ENCODE measurements at places on chromosomes 7 and 10.
A peak's percentile ranks its signal among the peaks of the same experiment; 100 is the strongest.

- DNase-seq, result no peak
These were observed 427.4 kb downstream of the SORCS3 start for GRCh38 chr10:105068497-105068896.

DNA sequence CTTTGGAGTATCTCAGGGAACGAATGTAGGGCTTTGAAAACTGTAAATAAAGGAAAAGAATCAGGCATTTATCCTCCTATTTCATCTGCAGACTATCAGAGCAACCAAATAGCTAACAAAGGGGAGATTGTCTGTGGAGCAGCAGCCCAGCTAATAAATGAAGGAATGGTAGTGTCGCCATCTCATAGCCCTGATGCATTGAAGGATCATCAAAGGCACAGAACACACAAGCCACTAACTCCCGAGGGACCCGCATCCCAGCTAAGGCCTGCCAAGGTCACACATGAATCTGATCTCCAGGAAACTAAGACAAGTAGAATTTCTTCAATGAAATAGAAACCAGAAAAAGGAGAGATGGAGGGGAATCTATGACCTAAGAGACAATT, 38.2 kb downstream of the CALML5 start:
- DNase-seq, result no peak

DNA sequence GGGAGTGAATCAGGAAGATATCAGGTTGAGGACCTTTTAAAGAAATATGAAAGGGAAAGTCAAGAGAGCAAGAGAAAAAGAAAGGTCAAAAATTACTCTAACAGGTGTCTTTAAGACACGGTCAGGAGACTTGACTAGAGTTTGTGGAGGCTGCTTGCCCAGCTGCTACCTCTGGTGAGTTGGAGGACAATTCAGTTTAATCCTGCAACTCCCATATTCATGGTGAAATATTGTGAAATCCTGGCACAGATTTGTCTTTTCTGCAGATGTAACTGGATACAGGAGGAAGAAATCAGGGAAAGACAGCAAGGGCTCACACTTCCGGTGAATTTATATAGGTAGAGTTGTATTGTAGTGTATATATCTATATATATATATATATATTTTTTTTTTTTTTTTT, 93.5 kb downstream of the AKAP9 start:
- no peak for DNase-seq

GRCh38 chr10:69377933-69378332, 38.8 kb downstream of the TACR2 start:
- no peak for DNase-seq

DNA sequence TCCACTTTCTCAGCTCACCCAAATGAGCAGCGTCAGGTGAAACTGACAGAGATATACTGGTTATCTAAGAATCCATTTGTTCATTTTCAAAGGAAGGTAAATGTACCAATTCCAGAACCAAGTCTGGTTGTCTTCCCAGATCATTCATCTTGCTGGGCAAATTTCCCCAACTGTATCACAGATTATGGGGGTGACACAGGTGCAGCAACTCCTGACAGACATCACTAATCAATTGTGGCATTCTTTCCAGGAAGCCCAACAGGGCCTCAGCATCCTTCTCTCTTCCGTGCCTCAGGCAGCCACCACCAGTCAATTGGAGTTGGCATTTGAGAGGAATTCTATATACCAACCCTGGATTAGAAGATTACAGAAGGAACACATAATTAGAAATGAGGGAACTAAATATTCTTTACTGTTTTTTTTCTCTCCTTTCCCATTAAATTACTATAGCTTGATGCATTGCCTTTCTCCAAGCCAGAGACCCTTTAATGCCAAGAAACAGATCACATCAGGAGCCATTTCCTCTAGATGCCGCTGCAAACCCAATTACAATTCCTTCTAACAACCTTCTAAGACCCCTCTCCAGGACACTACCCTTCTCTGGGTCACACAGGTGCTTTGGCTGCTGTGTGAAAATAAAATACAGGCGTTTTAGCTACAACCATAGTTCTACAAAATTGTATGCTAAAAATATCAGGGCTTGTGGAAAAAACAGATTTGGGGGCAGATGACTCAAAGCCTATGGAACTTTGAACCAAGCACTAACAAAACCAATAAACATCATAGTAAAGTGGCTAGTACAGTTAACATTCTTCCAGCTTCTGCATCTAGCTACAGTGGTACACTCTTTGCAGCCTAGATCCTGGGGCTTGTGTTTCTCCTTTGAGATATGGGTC, 291.6 kb downstream of the RNLS start:
- DNase-seq, result no peak

- no peak for DNase-seq
These were observed 16.7 kb downstream of the PPP1R3C start for GRCh38 chr10:91616137-91616536.

GRCh38 chr10:88185830-88186229, 322.4 kb downstream of the PTEN start:
- DNase-seq, result no peak

GRCh38 chr10:126239844-126240243, 148.4 kb downstream of the ADAM12 start:
- no peak for DNase-seq

GRCh38 chr10:76036111-76036940, 604.9 kb downstream of the LRMDA start:
- peak; percentile 27 for DNase-seq

DNA sequence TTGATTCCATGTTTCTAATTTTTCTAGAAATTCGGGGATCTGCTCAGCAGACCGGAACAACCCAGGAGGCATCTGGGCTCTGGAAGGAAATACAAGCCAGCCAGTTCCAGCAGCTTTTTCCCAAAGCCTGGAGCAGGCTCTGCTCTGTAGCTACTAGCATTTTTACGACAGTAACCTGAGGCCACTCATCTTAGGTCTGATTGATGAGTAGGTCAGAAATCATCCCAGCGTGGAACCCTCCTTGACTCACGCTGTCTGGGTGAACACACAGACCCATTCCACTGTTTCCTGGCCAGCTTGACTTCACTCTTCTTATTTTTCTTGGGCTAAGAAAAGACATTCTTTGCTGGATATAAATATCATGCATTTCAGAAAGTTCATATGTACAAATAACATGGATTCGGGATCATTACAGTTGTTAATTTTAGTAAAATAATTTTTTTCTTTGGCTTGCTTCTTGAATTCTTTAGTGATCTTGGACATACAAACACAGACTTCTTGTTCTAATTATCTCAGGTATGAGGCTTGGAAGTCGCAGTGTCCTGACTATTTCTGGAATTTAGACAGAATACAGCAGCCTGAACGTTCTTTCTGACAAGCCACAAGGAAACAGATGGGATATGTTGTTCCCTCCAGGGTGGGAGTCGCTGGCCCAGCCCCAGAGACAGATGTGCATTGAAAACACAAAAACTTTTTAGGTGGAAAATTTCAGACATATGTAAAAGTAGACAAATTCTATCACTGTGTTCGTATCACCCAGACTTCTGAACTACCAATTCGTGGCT, 54.6 kb upstream of the PITRM1 start:
- DNase-seq, result no peak

DNA sequence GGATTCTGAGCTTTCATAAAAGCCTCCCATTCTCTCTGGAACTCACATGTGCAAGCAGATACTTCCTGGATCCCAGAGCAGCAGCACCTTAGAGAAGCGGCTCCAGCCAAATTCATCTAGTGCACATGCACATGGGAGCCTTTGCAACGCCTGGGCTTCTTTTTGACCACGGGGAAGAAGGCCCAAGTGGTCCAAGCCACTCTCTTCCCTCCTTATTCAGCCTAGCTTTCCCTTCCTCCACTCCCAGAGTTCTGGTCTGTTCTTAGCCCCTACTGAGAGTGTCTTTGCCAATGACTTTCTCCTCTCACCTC, 118.7 kb downstream of the ZNF365 start:
- no peak for DNase-seq

DNA sequence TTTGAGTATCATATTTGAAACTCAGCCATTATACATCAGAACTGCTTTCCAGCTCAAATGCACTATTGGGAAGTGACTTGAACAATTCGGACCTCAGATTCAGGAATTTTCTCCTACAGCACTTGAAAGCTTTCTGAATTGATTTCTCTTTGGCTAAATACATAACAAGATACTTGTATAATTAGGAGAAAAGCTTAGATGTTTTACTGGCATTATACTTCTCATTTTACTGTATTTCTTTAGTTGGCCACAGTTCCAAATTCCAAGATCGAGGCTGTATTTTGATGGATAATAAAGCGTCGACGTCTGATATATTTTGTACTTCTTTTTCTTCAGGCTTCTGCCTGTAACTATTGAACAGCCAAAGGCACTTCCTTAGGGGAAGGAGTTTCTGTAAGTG, 26.7 kb upstream of the LYZL2 start:
- no peak for DNase-seq

DNA sequence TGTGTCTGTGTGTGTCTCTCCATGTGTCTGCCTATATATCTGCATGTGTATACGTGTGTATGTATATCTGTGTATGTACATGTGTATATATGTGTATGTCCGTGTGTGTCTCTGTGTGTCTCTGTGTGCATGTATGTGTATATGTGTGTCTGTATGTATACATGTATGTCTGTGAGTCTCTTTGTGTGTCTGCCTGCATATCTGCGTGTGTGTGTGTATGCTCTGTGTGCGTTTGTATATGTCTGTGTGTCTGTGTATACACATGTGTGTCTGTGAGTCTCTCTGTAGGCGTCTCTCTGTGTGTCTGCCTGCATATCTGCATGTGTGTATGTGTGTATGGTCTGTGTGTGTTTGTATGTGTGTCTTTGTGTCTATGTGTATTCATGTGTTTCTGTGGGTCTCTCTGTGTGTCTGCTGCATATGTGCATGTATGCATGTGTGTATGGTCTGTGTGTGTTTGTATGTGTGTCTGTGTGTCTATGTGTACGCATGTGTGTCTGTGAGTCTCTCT, 23.7 kb upstream of the KLF6 start:
- DNase-seq, result no peak

GRCh38 chr10:77566914-77567566, 70.6 kb downstream of the KCNMA1 start:
- DNase-seq, result no peak

DNA sequence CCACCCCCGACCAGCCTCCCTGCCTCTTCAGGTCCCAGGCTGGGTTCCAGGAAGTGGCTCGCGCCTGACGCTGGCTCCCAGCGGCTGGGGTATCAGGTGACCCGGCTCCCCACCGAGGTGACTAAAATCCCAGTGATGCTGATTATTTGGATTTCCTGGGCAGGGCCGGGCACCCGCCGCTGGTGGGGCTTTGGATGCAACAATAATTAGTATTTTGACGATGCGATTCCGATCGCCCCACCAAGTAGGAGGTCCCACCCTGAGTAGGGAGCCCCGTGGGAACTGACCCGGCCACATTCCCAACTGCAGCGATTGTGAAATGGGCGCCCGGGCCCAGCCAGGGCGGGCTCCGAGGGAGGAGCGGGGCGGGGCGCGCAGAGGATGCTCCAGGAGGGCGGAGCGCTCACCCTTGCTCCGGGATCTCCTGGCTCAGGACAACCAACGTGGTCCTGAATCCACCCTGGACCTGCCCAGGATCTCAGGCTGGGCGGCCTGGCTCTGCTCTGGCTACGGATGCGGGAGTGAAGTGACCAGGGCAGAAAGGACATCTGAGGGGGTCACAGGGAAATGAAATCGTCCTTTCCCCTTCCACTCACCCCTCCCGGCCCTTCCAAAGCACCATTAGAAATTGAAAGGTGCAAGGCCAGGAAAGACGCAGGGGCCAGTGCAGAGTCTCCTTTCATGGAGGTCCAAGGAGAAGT, 32.6 kb downstream of the DUSP5 start:
- no peak for DNase-seq

- DNase-seq, result no peak
These were observed 4.7 kb downstream of the INTS1 start for GRCh38 chr7:1499367-1500029.

GRCh38 chr7:34835901-34836600, 178.0 kb downstream of the NPSR1 start:
- no peak for DNase-seq

- no peak for DNase-seq
These were observed 215.8 kb downstream of the CHCHD3 start for GRCh38 chr7:132866144-132866531.

GRCh38 chr10:116892907-116893685, 43.8 kb downstream of the ENO4 start:
- DNase-seq, result no peak

- DNase-seq, result no peak
These were observed 395 bp upstream of the ZNF25 start for GRCh38 chr10:37976880-37977203.

DNA sequence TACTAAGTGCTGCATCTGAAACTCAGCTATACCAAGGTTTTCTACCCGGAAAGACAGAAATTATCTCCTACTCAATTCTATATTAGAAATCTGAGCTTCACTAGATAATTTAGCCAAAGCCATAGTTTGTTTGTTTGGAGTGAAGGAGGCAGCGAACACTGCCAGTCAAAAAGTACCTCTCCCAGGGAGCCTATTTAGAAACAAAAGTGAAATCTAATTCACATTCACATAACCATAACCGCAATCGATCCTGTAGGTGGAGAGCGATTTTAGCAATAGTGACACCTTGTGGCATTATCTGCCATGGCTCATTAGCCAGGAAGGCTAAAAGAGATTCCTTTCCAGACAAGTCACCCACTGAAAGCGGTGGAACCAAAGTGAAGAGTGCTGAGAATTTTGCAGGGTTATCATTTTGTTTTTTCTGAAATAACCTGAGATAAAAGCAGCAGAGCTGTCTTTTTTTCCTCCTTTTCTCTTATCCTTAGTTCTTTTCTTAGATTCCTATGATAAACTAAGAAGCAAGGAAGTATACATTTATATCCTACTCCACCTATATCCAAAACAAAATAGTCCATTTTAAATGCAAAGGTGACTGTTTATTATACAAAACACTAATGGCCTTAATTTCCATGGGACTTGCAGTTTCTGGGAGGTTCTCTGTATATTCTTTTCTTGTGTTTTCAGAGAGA, 83.7 kb upstream of the BET1 start:
- peak; percentile 37 for DNase-seq

DNA sequence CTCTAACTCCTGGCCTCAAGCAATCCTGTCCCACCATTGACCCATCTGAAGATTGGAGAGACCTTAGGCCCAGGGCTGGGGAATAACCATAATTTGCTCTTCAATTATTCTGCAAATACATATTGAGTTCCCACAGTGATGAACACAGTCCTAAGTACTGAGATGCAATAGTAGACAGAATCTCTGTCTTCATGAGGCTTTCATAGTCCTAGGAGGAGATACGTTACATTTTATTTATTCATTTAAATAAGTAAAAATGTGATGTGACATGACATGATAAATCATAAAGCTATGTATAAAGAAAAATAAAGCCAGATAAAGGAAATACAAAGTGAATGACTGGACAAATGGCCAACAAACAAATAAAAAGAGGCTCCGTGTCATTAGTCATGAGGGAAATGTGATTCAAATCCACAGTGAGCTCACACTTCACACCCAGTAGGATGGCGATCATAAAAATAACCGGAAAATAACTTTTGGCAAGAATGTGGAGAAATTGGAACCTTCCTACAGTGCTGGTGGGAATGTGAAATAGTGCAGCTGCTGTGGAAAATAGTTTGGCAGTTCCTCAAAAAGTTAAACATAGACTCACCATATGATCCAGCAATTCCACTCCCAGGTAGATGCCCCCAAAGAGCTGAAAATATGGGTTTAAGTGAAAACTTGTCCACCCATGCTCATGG, 52.1 kb upstream of the JCAD start:
- DNase-seq, result no peak

GRCh38 chr10:13659887-13660550, 73.3 kb downstream of the PRPF18 start:
- peak; percentile 17 for DNase-seq

- no peak for DNase-seq
These were observed 134.2 kb downstream of the TSPAN12 start for GRCh38 chr7:120723465-120724385.
